ENCODE measurements at places on chromosomes 2 and 18.

DNA sequence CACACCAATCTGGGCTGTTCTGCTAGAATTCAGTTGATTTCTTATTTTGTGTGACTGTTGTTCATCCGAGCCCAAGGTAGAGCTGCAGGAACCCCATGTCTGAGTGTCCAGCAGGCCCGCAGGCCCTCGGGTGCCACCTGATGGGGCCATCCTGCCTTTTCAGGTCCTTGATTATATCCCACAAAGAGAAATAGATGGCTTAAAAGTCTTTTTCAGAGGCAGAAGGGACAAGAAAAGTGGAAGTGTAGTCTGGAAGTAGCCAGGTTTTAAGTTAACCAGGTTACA, 52.2 kb downstream of the AGAP1 start:
- ATAC-seq, result no peak

DNA sequence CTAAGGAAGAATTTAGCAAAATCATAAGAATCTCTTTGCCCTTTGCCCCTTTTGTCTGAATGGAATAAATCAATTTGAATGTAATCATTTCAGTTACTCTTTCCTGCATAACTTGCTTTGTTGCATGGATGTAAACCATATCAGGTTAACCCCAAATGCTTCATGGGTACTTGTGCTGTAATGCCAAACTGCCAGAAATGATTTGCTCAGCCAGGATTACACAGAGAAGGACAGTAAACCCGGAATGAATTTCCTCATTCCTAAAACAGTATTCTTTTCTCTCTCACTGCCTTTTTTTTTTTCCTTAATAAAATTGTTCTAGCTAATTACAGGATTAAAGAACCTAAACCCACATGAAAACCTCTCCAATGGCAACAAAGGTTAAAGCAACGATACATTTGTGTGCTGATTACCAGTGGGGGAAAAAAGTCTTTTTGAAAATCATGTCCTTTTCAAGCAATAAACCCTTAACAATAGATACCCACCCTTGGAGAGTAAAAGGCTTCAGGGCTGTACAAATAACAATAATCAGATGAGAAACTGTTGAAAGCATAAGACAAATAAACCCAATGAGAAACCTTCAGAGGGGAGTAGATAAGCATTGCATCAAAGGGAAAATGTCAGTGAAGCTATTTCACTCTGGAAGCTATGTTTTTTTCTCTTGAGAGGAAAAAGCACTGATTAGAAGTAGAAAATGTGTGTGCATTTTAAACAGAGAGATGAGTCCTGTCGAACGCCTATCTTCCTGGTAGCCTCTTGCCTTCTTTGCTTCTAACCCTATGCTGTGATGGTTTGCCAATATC, 275.3 kb downstream of the CDH2 start:
- ATAC-seq, result no peak

- ATAC-seq, result no peak
Observed at GRCh38 chr2:54726940-54727339, 3.5 kb downstream of the EML6 start.

DNA sequence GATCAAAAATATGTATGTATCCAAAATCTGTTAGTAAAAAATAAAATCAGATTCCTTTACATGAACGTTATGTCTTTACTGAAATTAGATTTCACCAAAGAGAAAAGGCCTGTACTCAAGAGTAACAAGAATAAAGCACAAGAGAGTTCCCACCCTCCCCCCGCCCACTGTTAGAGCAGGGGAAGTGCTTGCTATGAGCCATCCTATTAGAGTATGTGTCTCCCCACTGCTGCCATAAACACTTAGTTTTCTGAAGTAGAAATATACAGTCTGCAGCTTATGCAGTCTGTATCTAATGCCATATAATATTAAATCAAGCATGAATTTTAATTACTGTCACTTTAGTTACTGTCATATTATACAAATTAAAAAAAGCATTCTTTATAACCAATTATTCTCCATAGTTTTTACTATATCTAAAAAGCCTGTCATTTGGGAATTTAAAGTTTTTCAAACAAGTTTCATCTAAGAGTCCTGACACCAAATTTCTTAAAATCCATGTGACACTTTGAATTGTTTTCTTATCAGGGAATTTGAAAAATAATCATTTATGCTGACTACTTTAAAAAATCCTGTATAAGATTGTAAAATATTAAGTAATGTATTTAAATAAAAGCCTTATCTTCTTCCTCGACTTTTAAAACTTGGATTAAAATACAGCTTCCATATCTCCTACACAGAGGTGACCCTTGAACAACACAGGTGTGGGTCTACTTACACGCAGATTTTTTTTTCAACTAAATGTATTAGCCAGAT, 51.8 kb upstream of the GPR75 start:
- no peak for ATAC-seq

DNA sequence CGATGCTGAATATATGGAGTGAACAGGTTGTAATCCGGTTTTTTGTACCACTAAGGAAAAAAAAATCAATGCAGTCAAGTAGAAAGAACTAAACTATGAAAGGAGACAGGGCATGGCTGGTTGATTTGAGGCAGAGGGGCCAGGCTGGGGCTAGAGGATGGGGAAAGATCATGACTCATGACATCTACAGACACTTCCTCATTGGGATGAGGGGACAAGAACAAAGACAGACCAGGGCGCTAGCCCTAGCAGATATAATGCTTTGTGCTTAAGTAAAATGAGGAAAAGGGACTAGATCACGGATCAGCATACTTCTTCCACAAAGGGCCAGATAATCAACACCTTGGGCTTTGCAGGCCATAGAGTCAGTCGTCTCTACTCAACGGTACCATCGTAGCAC, 55.8 kb downstream of the ST6GAL2 start:
- no peak for ATAC-seq

GRCh38 chr2:134582547-134582899, 136.3 kb downstream of the TMEM163 start:
- ATAC-seq, result peak; percentile 79

DNA sequence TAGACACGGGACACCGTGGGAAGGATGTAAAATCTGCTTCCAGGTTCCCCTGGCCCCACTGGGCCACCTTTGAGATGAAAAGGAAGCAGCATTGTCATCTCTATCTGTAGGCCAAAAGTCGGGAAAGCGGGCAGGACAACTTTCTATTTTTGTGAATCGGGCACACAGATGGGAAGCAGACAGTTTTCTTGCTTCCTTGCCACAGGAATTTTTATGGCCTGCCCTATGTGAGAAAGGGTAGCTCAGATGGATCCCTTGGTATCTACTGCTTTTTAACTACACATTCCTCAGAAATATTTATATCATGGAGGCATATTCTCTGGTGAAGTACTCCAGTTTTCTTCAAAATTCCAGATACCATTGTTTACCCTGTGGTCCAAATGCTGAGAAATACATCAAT, 735.5 kb downstream of the CBLN2 start:
- ATAC-seq, result no peak

DNA sequence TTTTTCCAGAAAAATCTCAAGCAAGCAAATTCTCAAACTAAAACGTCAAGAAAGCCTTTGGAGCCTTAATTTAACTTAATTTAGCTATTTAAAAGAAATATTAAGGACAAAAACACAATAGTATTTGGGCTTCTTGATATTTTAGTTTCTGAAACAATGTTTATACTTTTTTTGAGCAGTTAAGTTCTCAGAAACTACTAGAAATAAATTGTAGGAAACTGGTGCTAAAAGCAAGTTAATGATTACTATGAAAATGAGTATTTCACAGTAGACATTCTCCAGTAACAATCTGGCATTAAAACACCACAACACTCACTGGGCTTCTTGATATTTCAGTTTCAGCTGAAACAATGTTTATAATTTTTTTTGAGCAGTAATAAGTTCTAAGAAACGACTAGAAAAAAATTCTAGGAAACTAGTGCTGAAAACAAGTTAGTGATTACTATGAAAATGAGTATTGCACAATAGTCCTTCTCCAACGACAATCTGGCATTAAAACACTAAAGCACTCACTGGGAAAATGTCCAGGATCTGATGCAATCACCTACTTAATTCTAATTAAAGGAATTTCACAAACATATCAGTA, 45.1 kb downstream of the TRAK2 start:
- ATAC-seq, result no peak

GRCh38 chr2:230644356-230644935, 68.2 kb upstream of the CAB39 start:
- no peak for ATAC-seq

GRCh38 chr2:194319222-194319992, 1337.6 kb upstream of the SLC39A10 start:
- ATAC-seq, result no peak

GRCh38 chr2:181397331-181397730, 59.9 kb upstream of the ITGA4 start:
- ATAC-seq, result no peak

DNA sequence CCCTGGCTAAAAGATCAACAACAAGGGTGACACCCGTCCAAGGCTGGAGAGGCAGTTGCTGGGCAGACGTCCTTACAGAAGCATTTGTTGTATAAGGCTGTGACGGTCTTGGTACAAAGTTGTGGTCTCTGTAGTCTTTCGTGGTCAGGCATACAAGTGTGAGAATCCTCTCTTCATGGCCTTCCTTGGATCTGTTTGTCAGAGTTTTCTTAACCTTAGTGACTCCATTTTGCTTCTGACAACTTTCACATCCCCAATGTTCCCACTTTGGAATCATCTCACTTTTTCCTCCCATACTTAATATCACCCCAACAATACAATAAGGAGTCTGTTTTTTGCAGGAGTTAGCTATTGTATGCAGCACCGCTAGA, 72.7 kb upstream of the ZCCHC2 start:
- ATAC-seq, result no peak

DNA sequence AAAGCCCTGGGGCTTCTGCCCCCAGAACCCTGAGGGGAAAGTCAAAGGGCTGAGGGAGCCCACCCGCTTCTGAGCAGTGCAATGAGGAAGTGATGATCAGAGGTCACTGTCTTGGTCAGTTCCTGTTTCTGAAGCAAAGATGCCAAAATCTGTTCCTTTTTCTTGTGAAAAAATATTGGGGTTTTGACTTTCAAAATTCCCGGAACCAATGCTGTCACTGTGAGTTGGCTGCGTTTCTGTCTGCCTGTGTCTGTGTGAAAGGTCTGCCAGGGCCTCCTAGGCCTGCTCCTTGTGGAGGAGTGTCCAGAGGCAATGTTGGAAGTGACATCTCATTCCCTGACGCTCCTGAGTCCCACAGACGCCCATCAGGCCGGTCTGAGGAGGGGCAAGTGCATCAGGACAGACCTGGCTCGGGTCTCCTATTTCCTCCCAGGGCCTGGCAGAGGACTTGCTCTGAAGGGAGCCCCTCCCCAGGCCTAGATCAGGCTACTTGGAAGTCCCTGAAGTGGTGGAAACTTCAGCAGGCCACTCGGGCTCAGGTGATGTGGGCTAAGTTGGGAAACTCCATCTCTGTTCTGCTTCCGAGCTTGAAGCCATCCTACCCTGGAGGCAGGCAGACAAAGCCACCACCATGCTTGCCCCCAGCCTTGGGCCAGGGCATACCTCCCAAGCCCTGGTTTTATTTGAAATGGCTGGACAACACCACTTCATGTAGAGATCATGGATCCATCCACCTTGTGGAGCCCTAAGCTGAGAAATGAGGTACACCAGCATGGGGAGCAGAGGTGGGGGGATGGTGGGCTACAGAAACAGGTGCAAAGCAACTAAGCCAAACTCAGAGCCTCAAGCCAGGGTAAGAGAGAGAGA, 51.0 kb downstream of the PKDCC start:
- peak; percentile 63 for ATAC-seq

- no peak for ATAC-seq
Observed at GRCh38 chr2:3628241-3628679, 29.7 kb upstream of the ALLC start.

DNA sequence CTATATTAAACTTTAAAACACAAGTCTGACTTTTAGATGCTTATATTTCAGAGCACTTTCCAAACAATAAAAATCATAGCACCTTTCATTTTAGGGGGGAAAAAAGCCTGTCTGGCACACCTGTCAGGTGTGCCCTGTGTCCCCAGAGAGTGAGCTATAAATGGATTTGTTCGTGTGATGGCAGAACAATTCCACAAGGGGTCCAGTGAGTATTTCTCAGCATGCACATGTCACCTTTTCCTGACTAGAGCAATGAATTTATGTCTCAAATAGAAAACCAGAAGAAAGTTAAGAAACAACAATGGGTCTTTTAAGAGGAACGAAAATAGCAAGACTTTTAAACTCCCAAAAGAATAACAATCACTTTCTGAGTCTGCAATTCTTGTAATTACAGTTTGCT, 55.9 kb downstream of the ACVR1C start:
- no peak for ATAC-seq

DNA sequence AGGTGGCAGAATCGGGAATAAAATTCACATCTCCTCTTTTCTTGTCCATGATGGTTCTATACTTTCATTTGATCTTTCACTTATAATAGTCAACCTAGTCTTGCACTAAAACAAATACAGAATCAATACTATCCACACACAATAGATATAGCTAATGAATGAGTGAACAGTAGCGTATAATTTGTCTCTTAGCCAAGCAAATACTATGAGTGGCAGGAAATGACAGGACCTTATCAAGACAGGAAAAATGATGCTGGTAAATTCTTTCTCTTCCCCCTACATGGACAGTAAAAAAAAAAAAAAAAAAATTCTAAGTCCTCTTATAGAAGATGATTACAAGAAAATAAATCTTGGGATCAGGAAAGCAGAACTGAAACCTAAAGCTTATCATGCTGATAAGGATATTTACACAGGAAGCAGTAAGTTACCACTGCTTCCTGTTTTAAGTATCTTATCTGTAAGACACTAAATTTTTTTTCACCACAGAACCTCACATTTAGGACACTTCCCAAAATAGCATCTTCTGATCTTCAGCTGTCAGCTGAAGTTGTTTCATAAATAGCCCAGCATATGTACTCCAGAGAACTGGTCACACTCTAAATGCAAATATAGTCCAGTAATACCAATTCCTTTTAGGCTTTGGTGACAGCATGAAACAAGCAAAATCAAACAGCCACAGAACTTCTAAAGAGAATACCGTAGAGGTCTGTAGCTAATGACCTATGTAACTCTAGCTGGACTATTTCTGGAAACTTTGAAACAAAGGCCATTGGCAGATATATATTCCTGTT, 27.0 kb downstream of the IRS1 start:
- ATAC-seq, result peak; percentile 98

DNA sequence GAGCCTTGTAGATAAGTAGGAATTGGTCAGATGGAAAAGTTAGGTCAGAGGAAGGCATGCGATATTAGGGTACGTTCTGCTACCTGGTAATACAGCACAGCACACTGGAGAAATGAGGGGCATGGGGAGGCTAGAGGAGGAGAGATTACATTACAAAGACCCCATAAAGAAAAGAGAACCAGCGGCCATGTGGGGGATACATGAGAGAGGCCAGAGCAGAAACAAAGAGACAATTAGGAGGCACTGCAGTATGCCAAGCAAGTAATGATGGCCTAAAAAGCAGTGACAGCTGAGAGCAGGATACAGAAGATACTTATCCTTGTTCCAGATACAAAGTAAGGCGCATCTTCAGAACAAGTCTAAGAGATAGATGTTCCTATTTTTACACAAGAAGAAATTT, 40.0 kb downstream of the TXNL1 start:
- ATAC-seq, result no peak

DNA sequence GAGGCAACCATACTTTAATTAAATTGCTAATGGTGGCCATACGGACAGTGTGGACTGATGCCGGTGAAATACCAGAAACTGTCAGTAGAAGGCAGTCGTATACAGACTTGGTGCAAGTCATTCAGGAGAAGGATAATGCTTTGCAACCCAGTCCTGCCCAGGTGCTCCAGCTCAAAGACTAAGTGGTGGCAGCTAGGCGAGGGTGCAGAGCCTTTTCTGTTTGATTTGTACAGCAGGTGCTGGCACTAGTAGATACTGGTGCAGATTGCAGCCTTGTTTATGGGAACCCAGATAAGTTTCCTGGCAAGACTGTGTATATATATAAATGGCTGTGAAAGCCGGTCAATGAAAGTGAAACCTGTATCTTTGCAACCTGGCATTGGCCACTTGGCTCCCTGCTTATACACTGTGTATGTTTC, 208.3 kb upstream of the SYT4 start:
- no peak for ATAC-seq

Measured in stimulated activated memory B cell treated with anti-CD40 and anti-IgM and Interleukin-4, amounts not matched to agents 10 μg/mL and 1 μg/mL and 100 μg/mL, for 72 hours (primary cell).